Pulmonary artery endothelial cell (primary cell): ENCODE measurements at places on chromosomes 1 and 21.

GRCh38 chr1:27542463-27543273 is 52.7 kb upstream of the WASF2 start:
- no peak for DNase-seq

- DNase-seq = no peak
Measured at GRCh38 chr1:66840929-66841328, 39.9 kb upstream of the INSL5 start.

DNA sequence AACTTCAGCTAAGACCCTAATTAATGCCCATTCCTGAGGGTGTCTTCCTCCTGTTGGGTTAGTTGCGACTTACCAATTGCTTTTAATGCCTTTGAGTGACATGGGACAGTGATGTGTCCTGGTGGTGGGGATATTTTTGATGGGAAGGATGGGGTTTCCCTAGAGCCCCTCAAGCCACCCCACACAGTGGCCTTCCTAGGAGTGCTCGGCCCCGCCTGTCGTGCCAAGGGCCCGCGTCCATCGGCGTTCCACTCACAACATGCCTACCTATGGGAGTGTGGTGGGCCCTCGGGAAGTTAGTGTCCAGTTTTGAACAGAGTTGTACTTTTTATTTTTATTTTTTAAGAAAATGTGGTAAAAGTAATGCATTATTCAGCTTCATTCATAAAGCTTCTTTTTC is 50.1 kb upstream of the TSPAN2 start:
- DNase-seq = no peak

DNA sequence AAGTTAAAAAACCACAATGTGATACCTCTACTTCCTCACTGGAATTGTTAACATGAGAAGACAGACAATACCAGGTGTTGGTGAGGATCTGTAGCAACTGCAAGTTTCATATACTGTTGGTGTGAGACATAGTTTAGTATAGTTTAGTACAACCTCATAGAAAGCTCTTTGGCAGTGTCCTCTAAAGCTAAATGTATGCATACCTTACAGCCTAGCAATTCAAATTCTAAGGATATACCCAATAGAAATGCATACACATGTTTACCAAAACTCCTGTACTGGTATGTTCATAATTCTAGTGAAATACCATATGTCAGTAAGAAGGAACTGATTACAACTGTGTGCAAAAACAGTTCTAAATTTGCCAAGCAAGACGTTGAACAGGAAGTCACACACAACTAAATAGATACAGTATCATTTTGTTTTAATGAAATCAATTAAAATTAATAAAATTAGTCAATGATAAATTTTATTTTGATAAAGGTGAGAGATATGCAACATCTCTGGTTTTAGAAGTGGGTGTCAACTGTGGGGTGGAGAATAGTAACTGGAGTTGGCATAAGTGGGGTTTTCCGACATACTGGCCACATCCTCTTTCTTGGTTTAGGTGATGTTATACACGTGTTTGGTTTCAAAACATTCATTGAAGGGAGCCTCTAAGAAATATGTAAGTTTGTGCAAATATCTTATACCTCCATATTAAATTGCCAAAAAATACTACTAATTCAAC is 450.7 kb downstream of the PTPRC start:
- DNase-seq = no peak

DNA sequence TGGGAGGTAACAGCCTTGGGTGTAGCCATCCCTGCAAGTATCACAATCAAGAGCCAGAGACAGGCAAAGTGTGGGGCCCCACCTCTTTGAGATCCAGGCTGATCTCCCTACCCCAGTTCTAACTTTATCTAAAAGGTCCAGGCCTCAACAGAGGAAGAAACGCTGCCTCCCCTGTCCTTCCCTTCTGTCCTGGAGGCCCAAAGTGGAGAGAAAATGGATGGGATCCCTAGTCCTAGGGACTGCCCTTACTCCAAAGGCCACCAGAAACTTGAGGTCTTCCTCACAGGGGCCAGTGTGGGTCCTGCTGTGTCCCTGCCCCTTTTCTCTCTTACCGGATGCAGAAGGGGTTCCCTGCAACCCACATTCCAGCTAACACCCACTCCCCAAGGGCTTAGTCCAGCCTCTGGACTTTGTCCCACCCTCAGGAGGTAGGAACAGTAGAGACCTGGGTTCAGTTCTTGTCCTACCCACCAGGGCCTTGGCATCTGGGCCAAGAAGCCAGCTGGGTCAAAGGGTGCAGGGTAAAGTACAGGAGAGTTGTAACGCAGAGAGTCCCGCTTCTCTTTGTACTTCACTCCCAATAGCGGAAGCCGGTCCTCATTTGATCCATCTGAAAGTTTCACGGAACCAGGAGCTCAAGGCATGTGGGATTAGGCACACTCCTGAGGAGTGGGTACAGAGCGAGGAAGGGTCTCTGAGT is 1.9 kb downstream of the HDGF start:
- no peak for DNase-seq
